ENCODE measurements at places on chromosomes 16 and 17.
A peak's percentile ranks its signal among the peaks of the same experiment; 100 is the strongest.

DNA sequence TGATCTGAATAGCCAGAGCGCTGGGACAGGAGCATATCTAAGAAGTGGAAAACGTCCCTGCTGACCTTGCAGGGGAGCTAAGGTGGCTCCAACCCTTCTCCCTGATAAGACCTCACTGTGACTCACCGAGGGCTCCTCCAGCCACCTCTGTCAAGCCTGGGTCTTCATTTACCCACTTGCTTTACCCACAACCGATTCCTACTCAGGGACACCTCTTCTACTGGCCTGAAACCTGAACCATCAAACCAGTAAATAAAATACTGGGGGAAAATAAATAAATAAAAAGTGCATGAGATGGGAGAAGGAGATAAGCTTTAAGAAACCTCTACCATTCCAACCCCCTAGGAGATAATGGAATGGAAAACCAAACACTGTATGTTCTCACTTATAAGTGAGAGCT, 80.2 kb upstream of the ALOX12 start:
- DNase-seq: no peak

- DNase-seq: peak; percentile 70
Measured at GRCh38 chr16:21611198-21611555, 11.8 kb downstream of the METTL9 start.

GRCh38 chr16:28185696-28186095, 26.1 kb downstream of the XPO6 start:
- DNase-seq: no peak

- DNase-seq: peak; percentile 59
Measured at GRCh38 chr17:45098869-45099616, 33.3 kb downstream of the PLCD3 start.

DNA sequence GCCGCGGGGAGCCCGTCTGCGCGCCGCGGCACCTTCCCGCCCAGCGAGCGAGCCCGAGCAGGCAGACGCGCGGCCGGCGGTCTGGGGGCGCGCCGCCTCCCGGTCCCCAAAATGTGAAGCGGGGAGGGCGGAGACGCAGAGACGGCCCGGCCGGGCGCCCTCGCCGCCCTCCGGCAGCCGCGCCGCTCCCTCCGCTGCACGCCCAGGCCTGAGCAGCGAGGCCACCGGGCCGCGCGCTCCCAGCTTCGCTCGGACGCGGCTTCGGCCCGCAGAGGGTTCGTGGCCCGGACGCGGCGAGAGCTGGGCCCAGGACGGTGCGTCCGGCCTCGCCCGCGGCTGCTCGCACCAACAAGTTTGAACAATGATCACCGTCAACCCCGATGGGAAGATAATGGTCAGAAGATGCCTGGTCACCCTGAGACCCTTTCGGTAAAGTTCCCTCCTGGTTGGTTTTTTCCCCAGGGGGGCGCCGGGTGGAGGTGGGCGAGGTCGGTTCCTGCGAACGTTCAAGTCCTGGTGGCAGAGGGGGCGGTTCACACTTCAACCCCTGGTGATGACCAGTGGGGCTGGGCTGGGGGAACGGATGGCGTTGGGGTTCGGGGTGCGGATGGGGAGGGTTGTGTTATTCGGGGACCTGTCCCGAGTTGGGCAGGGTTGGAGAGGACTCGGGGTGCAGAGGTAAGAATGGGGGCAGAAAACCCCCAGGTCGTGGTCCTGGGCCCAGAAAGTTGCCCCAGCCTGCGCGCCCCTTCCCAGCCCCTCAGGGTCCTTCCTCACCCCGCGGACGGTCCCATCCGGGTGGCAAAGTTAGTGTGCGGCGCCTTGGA, 678 bp downstream of the MGAT5B start:
- DNase-seq: no peak

DNA sequence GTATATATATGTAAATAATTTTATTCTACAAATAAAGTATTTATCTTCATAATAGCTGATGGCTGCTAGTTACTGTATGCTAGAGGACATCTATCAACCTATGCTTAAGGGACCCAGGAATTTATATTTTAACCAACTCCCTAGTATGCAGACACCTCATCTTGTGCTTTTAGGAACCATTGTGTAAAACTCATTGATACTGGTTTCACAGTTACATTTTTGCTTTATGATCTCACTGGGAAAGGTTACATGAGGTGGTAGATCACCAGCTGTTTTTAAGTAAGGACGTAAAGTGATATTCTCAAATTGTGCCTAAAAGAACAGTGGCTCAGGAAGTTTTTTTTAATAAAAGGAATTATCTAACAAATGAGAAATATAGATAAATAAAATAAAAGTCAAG, 56.4 kb downstream of the VMP1 start:
- DNase-seq: peak; percentile 95

All from HCEC 1CT (cell line).